LNCaP clone FGC (cell line): ENCODE measurements at places on chromosomes 4 and X.

GRCh38 chrX:30153881-30154260 is 61.5 kb upstream of the MAGEB2 start:
- no peak for DNase-seq

- DNase-seq = peak; percentile 75
Measured at GRCh38 chr4:6926681-6927478, 17.3 kb downstream of the TBC1D14 start.

- DNase-seq = peak; percentile 46
Measured at GRCh38 chr4:128571747-128572146, 237.8 kb upstream of the JADE1 start.

GRCh38 chrX:127190381-127190780 is 370.9 kb downstream of the PRR32 start:
- DNase-seq = no peak

DNA sequence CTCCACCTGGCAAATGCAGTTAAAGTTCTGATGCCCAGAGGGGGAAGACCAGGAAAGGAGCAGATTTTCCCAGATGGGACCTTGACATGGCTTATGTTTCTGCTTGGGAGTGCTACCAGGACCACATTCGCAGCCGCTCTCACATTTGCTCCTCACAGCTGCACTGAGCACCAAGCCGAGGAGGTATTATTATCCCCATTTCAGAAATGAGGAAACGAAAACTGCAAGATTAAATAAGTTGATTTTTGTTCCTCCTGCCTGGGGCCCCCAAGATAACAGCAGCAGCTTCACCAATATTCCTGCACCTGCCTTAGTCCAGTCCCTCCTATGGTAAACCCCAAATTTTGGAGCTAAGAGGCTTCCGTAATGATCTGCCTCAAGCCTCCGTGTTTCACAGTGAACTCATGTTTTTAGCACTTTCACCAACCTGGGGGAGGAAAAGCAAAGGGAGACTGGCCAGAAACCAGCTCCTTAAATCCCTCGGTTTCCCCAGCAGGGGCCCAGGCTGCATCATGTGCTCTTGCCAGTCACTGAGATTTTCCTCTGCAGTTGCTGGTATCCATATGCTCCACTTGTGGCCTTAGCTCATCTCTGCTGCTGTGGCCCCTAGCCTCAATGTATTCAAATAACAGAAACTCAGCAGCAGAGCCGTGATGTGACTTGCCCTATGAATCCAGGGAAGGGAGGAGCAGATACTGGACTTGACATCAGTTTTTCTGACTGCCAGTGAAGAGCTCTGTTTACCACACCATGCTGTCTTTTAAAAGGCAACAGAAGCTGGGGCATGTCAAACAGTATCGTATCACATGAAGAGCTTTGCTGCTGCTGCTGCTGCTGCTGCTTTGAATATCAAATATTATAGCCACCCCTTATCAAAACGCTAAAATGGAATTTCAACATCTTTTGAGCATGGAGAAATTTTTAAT is 95.5 kb upstream of the KLHL13 start:
- DNase-seq = no peak

GRCh38 chr4:185149392-185149791 is 6.3 kb downstream of the SLC25A4 start:
- DNase-seq = no peak
